ENCODE measurements at places on chromosomes 2 and 18.
A peak's percentile ranks its signal among the peaks of the same experiment; 100 is the strongest.

GRCh38 chr2:188678882-188679281 is 295.3 kb upstream of the COL3A1 start:
- no peak overlapping the region for H3K27ac ChIP-seq
- no peaks in the 10 kb centered on the region for H3K36me3 ChIP-seq

DNA sequence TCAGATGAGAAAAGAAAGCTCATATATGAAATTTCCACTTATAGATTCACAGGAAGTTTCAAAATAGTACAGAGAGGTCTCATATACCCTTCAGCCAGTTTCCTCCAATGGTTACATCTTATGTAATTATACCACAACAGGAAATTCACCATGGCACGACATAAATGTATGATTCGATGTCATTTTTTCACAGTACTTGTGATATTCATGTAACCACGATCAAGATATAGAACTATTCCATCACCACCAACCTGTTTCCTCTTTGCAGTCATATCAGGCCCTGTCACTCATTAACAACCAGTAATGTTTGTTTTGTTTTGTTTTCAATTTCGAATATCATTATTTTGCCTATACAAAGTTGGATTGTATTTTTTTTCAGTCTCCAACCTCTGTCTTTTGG is 314.3 kb upstream of the POU3F3 start:
- no peak overlapping the region for H3K4me3 ChIP-seq
- no peak for DNase-seq
- H3K27ac ChIP-seq: no peak overlapping the region
- H3K27me3 ChIP-seq: no peaks in the 10 kb centered on the region
- no peaks in the 10 kb centered on the region for H3K36me3 ChIP-seq

DNA sequence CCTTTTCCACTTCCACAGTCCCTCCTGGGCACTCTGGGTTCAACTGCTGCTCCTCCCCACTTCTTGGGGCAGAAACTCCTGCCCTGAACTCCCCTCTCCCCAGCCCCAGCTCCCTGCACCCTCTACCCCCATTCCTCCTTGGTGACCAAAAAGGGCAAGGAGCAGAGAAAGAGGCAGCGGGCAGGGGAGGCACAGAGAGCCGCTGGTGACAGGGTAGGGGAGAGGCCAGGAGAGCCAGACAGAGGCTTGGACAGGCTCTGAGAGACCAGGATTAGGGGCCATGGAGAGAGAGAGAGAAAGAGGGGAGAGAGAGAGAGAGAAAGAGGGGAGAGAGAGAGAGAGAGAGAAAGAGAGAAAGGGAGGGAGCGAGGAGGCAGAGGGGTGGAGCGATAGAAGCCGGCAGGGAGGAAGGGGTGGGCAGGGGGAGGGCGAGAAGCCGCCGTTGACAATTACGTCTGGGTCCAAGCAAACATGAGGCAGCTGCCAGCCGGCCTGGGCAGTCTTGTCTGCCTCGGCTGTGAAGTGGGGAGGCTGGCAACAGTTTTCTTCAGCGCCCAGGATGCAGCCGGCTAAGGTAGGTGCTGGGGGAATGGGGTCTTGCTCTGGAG is at the start of gene KCNIP3:
KCNIP3 (plus strand) TSS at position 468 of the 608 bp plus-strand sequence; CDS start at position 560, 92 bp downstream.
- no peaks in the 10 kb centered on the region for H3K4me1 ChIP-seq
- no peak within 1 kb of the TSS for H3K4me3 ChIP-seq

- H3K4me3 ChIP-seq: no peak overlapping the region
- no peak for DNase-seq
- no peak overlapping the region for H3K27ac ChIP-seq
- no peaks in the 10 kb centered on the region for H3K36me3 ChIP-seq
- H3K27me3 ChIP-seq: no peaks in the 10 kb centered on the region
Measured at GRCh38 chr2:106332054-106332453, 136.2 kb downstream of the RGPD3 start.

GRCh38 chr2:173117678-173118077 is 42.0 kb downstream of the MAP3K20 start:
- H3K27ac ChIP-seq: no peak overlapping the region
- H3K4me1 ChIP-seq: no peaks in the 10 kb centered on the region
- H3K27me3 ChIP-seq: no peaks in the 10 kb centered on the region
- no peaks in the 10 kb centered on the region for H3K36me3 ChIP-seq
- no peak overlapping the region for H3K4me3 ChIP-seq
- no peak for DNase-seq

- H3K27ac ChIP-seq: no peak overlapping the region
- H3K27me3 ChIP-seq: no peaks in the 10 kb centered on the region
- H3K4me1 ChIP-seq: peaks cover 14% of the 10 kb centered on the region
- no peak for DNase-seq
Measured at GRCh38 chr2:100976645-100977391, 25.3 kb upstream of the RPL31 start.

- peaks cover 7% of the 10 kb centered on the region for H3K4me1 ChIP-seq
- no peak overlapping the region for H3K4me3 ChIP-seq
- H3K36me3 ChIP-seq: no peaks in the 10 kb centered on the region
- no peak overlapping the region for H3K27ac ChIP-seq
Measured at GRCh38 chr2:100782380-100782878, 37.5 kb upstream of the NPAS2 start.

DNA sequence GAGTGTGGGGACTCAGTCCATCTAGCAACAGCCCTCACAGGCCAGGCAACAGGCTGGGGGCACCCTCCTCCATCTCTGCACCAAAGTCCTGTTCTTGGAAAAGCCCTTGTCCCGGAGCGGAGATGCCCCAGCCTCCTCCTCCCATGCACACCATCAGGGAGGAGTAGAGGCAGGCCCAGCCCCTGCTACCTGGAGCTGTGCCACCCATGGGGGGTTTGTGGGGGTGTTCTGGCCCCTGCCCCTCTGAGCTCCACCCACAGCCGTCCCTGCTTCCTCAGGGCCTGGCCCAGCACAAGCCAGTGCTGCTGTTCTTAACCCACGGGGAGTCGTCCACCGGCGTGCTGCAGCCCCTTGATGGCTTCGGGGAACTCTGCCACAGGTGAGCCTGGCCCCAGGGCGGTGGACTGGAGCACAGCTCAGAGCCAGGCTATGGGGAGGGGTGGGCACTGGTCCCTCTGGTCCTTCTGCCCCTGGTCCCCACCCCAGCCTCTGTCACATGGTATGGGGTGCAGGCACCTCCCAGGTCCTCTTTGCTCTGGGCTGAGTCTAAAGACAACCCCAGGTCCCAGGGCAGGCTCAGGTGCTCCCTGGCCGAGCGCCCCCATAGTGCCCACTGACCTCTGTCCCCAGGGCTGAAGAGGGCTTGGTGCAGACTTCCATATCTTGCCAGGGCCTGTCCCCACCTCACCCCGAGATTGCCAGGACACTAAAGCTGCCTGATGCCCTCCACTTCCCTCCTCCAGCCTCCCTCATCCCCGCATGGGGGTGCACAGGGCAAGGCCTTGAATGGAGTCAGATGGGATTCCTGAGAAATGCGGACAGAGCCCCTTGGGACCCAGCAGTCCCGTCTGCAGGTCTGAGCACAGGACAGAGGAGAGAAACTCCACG is 2.7 kb downstream of the AGXT start:
- H3K36me3 ChIP-seq: no peaks in the 10 kb centered on the region
- no peaks in the 10 kb centered on the region for H3K27me3 ChIP-seq
- no peaks in the 10 kb centered on the region for H3K4me1 ChIP-seq
- no peak overlapping the region for H3K4me3 ChIP-seq

DNA sequence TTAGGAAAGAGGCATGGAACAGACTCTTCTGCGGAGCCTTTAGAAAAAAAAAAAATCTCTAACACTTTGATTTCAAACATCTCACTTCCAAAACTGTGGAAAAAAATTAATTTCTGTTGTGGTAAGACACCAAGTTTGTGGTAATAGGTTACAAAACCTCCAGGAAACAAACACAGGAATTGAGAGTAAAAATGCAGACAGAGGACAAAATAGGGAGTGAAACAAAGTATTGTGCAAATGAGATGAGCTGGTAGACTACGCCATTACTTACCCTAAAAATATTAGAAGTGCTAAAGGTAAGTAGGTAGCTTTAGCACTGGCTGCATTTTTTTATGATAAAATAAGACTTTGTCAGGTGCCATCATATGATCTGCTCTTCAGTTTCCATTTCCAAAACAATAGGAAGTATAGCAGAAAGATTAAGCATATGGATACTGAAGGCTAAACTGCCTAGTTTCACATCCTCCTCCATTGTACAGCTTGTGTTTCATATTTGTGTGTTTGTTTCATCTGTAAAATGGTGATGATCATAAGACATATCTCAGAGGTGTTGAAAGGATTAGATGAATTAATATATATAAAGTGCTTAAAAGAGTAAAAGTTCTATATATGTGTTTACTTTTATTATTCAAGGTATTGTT is 309.2 kb downstream of the NR4A2 start:
- H3K4me3 ChIP-seq: no peak overlapping the region
- peaks cover 12% of the 10 kb centered on the region for H3K4me1 ChIP-seq
- H3K27me3 ChIP-seq: no peaks in the 10 kb centered on the region
- no peak overlapping the region for H3K27ac ChIP-seq

DNA sequence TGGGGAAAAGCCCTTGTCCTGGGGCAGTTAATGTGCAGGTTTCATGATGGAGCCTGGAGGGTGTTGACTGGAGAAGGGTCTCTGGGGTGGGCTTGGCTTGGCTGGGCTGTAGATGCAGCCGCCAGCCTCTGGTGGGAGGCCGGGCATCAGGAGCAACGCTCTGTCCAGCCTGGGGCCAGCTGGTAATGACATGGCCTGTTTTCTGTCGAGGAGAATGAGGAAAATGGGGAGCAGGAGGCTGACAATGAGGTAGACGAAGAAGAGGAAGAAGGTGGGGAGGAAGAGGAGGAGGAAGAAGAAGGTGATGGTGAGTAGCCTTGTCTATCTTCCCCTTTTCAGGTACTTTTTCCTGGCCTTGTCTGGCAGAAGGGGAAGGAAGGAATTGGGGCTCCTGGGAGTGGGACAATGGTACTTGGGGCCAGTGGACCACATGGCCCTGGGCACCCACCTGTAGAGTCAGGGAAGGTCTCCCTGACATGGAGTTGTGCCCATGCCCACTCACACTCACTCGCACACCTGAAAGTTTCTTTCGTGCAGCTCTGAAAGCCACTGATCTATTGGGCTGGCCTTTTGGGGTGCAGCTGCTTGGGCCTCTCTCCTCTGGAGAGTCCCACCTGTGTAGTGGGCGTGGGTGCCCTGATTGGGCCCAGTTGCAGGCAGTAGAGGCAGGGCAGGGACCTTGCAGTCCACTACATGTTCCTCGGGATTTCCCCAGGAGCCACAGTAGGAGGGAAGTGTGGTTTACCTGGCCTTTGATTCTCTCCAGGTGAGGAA is 3.5 kb downstream of the PTMA start:
- H3K27me3 ChIP-seq: no peaks in the 10 kb centered on the region
- no peak for DNase-seq
- H3K4me1 ChIP-seq: peaks cover 19% of the 10 kb centered on the region
- peak overlapping the region; percentile 88 for H3K4me3 ChIP-seq

DNA sequence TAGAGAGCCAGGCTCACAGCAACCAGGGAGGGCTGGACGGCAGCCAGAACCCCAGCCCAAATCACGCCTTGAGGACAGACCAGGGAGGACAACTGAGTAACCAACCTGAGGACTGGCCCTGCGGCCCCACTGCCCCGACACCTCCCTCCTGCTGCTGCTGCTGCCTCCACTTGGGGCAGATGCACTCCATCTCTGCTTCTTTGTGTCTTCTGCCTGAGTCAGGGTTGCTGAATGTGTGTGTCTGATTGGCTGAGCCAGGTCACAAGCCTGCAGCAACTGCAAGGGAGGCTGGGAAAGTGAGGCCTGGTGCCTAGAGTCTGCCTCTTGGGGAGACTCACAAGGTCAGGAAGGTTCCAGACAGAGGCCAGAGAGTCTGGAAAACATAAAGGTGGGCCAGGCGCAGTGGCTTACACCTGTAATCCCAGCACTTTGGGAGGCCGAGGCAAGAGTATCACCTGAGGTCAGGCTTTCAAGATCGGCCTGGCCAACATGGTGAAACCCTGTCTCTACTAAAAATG is 83.4 kb downstream of the ZFP36L2 start:
- H3K27me3 ChIP-seq: no peaks in the 10 kb centered on the region
- no peaks in the 10 kb centered on the region for H3K36me3 ChIP-seq
- no peak for DNase-seq
- no peak overlapping the region for H3K4me3 ChIP-seq
- no peak overlapping the region for H3K27ac ChIP-seq

- no peak overlapping the region for H3K4me3 ChIP-seq
- peaks cover 5% of the 10 kb centered on the region for H3K4me1 ChIP-seq
- H3K36me3 ChIP-seq: no peaks in the 10 kb centered on the region
- H3K27ac ChIP-seq: no peak overlapping the region
- DNase-seq: no peak
Measured at GRCh38 chr2:75788154-75788553, 77.4 kb upstream of the GCFC2 start.

- H3K27me3 ChIP-seq: no peaks in the 10 kb centered on the region
- DNase-seq: no peak
- no peak overlapping the region for H3K4me3 ChIP-seq
Measured at GRCh38 chr2:66212749-66213148, 222.2 kb upstream of the MEIS1 start.

DNA sequence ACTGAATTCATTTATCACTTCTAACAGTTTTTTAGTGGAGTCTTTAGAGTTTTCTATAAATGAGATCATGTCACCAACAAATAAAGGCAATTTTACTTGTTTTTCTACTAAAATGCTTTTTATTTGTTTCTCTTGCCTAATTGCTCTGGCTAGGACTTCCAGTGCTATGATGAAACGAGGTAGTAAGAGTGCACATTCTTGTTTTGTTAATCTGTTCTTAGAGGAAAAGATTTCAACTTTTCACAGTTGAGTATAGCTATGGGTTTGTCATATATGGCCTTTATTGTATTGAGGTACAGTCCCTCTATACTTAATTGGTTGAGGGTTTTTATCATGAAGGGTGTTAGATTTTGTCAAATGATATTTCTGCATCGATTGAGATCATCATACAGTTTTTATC is 5.6 kb downstream of the IL18RAP start:
- H3K36me3 ChIP-seq: no peaks in the 10 kb centered on the region
- no peak overlapping the region for H3K27ac ChIP-seq
- no peak for DNase-seq

DNA sequence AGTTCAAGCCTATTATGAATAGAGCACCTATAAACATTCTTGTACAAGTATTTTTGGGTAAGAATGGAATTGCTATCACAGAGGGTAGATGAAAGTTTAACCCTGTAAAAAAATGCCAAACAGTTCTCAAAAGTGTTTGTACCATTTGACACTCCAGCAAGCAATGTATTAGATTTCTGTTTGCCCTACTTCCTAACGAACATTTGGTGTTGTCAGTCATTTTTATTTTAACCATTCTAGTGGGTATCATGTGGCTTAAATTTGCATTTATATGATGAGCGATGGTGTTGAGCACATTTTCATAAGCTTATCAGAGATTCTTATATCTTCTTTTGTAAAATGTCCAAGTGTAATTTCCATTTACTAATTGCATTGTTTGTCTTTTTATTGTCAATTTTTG is 608.2 kb upstream of the ACVR2A start:
- no peak for DNase-seq
- no peak overlapping the region for H3K4me3 ChIP-seq
- no peaks in the 10 kb centered on the region for H3K27me3 ChIP-seq
- no peaks in the 10 kb centered on the region for H3K36me3 ChIP-seq

DNA sequence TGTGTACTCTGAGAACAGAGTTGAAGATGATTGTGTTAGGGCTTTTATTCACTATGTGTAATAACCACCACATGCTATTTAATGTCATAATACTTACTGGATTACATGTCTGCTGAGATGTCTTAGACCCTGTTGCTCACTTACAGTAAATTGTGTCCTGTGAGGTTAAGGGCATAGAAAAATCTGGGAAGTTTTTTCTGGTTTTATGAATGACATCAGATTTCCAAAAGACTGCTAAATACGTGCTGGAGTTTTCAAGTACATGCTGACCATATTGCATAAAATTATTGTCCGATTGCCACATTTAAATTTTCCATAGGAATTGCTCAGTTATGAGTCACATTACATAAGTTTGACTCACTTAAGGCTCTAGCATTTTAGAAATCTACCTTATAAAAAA is 96.7 kb upstream of the COL5A2 start:
- H3K27ac ChIP-seq: no peak overlapping the region
- no peaks in the 10 kb centered on the region for H3K27me3 ChIP-seq
- H3K4me3 ChIP-seq: no peak overlapping the region
